ENCODE measurements at places on chromosomes 3 and 15.

DNA sequence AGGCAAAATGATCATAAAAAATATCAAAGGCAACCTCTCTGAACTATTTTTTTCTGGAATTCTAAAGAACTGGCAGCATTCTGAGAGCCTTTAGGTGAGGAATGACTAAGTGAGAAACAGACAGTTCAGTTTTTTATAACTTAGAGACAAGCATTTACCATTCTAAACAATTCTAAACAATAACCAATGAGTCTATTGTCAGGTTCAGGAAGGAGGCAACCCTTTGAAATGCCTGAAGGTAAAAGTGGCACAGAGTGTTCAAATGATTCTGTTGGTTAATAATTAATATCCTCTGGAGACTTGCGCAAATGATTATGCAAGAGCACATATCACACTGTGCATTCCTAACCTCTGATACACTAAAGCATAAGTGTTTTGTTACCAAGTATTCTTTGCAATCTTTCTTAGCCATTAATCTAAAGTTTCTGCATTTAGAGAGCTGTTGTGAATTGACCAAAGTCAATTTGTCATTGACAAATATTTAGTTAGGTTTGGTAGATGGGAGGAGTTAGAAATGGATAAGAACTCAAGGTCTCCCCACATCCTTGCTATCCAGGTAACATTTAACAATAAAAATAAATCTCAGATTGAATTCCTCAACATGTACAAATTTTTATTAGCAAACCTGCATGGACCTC, 9.2 kb upstream of the TGFBR2 start:
- DNase-seq, result no peak

DNA sequence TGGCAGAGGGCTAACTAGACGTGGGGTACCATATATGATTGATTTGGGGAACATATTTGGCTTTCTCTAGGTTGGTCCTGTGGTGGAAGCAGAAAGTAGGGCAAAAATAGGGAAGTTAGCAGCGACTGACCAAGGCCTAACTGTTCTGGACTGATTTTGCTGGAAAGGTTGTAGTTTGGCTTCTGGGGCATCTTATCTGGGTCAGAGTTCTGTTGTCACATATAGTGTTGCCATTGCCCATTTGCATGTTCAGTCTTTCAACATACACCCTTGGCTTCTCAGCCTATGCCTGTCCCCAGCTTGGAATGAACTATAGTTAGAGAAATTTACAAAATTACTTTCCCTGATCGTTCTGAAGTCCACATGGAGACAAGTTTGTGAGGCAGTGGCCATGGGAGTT, 426.5 kb downstream of the TBC1D5 start:
- no peak for DNase-seq

GRCh38 chr15:25987638-25988037, 124.5 kb upstream of the ATP10A start:
- DNase-seq, result no peak

DNA sequence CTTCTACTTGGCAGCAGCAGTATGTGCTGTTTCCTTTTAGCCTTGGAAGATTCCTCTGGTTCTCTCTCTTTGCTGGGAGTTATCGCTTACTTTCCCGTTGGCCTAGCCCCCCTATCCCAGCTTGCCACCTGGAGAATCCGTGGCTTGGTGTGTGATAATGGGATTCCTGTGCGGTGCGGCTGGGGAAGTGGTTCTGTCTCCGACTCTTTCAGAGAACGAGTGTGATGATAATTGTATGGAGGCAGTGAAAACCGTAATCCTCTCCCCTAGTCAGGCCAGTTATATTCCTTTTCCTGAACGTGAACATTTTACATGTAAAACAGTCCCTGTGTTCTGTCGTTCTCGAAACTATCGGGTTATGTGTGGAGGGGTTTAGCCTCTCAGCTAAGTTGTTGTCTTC, 300.1 kb upstream of the C2CD4B start:
- DNase-seq, result no peak

DNA sequence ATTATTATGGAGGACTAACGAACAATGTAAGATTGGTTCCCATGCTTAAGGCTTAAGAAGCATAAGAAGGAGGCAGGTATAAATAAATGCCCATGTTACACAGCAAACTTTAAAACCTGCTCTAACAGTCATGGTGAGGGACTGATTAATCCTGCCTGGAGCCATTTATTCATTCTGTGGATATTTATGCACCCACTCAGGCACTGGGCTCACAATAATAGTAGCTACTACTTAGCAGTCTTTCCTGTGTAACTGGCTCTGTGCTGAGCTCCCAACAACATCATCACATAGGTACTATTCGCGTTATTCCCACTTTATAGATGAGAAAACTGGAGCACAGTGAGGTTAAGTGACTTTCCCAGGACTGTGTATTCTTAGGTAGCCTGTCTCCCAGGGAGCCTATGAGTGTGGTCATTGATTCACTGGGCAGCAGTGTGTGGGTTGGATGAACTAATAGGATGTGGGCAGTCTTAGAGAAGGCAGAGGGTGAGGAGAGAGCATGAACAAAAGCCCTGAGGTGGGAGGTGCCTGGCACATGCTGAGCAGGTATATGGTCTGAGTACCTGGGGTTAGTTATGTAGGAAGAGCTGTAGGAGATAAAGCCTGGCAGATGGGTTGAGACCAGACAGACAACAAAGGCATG, 44.1 kb upstream of the UMPS start:
- no peak for DNase-seq

DNA sequence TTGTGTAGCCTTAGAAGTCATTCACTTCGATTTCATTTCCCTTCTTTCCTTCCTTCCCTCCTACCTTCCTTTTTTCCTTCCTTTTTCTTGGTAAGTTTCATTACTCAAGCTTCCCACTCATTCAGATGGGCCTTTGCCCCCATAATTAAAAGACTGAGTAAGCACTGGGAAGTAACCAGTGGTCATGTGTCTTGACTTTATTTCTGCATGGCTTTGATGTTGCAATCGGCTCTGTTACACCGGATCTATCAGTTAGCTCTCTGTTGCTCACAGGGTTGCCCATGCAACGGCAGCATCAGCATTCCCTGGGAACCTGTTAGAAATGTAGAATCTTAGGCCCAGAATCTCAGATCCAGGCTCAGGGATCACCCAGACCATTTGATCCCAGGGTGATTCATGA, 25.6 kb upstream of the LARS2 start:
- DNase-seq, result no peak

DNA sequence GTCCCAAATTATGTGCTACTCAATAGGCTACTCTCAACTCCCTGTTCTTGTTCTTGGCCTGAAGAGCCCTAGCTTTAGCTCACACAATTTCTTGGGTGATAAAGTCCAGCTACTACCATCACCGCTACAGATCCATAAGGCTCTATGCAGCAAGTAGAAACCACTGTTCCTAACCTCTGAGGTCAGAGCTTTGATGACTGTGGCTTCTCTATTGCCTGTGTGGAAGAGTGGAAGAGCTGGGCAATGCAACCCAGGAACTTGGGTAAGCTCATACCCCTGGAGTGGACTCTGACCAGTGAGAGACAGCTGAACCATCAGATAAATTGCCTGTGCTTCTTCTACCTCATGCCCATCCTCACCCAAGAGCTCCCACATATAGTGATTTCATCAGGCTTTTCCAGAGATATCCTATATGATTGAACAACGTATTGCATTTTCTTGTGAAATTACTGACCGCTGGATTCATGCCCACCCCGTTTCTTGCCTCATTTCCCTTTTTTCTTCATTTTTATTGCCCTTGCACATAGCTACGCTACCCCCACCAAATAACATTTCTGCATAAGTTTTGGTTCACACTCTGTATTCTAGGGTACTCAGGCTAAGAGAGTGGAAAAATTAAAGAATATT, 172.3 kb upstream of the MBNL1 start:
- DNase-seq, result no peak

DNA sequence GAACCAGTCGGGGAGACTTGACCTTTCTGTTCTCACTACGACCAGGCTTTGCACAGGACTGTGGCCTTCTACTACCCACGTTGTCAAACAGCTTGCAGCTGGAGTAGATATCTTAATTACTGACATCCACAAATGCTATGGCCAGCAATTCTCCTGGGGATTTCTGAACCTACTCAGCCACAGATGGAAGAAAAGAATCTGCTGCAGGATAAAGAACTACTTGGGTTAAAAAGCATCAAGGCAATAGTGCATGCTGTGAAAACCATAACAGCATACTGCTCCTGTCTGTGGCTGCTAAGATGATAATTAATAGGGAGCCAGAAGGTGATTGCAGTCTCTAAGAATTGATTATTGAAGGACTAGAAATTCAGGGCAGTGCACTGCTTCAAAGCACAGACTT, 859.2 kb upstream of the SEMA6D start:
- no peak for DNase-seq
